ENCODE measurements at places on chromosomes 12 and 14. TPM values are rescaled to one million over a fixed set of nuclear protein-coding genes. Genes with fewer than 3 reads are reported as not detected.

The RNASE1 gene
- 40.2 TPM for total RNA-seq

GRCh38 chr14:39240769-39241168 lies 7.1 kb downstream of the MIA2 start:
- H3K27ac ChIP-seq = no peak overlapping the region
- no peak overlapping the region for H3K4me3 ChIP-seq
- no peak for DNase-seq
- H3K27me3 ChIP-seq = no peaks in the 10 kb centered on the region
- H3K4me1 ChIP-seq = peaks cover 9% of the 10 kb centered on the region

The PTGES3 gene
- 437 TPM for total RNA-seq

DNA sequence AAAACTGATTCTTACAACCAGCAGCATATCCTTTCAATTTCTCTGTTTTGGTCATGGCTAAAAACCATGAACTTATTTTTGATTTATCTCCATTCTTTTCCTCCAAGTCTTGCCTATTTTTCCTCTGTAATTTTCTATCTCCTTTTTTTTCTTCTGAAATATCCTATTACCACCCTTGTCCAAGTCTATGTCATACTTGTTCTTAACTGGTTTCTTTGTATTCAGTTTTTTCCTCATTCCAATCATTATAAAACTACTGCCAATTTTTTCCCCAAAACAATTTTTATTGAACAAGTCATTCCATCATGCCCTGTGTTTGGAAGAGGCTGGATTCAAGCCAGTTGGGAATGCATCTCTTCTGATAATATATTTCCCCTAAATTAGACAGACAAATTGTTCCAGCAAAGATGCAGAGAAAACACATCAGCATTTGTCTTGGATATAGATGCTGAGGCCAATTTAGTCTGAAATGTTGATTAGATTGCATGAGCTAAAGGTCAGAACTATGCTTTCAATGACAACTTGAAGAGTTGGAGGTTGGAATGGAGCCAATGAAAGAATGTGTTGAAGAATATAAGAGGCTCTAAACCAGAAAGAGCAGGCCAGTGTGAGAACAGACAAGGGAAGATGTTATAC lies 30.7 kb downstream of the OTOGL start:
- no peak overlapping the region for H3K4me3 ChIP-seq
- H3K27ac ChIP-seq = peak overlapping the region; percentile 34
- no peaks in the 10 kb centered on the region for H3K36me3 ChIP-seq
- H3K27me3 ChIP-seq = no peaks in the 10 kb centered on the region
- DNase-seq = peak; percentile 3

DNA sequence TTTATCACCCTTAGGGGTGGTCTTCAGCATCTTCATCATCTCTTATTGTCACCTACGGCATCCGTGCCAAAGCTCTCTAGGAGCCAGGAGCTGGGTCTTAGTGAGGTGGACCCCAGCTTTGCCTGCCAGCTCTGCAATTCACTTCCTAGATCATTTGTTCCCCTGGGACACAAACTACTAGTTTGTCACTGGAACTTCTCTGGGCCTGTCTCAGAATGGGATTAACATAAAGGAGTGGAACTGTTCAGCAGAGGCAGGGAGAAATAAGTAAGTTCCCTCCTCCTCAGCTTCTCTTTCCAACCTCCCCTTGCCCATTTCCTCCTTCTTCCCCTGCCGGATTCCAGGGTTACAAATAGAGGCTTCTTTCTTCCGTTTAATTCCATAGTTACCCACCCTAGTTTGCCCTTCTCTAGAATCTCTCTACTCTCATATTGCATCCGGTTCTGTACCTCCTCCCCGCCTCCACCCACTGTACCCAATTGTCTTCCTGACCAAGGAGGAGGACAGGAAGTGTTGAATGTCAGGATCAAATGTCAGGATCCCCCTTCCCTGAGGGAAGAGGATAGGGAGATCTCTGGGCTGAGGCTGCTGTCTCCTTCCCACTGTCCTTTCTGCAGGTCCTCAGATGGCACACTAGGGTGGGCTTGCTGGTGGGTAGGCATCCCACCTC lies 25.0 kb downstream of the LARP4 start:
- no peaks in the 10 kb centered on the region for H3K27me3 ChIP-seq
- H3K27ac ChIP-seq = peak overlapping the region; percentile 34
- H3K36me3 ChIP-seq = peaks cover 27% of the 10 kb centered on the region
- DNase-seq = no peak
- H3K4me3 ChIP-seq = no peak overlapping the region
